ENCODE measurements at places on chromosomes 5 and 9.

- DNase-seq, result peak; percentile 33
Observed at GRCh38 chr5:134223406-134224248, 2.2 kb downstream of the PPP2CA start.

DNA sequence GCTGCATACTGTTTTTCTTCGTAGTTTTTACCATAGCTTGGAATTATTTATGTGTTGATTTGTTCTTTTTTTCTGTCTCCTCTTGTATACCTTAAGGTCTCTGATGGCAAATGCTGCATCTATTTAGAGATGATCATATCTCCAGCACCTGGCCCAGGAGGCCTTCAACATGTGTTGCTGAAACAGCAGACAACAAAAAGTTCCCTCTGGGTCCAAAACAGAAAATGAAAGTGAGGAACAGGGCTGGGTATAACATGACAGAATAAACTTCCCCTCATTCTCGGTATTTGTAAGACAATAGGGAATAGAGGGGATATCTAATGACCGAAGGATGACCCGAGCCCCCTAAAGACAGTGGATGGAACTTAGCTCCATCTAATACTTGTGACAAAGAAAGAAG lies 22.7 kb upstream of the PCSK1 start:
- no peak for DNase-seq

DNA sequence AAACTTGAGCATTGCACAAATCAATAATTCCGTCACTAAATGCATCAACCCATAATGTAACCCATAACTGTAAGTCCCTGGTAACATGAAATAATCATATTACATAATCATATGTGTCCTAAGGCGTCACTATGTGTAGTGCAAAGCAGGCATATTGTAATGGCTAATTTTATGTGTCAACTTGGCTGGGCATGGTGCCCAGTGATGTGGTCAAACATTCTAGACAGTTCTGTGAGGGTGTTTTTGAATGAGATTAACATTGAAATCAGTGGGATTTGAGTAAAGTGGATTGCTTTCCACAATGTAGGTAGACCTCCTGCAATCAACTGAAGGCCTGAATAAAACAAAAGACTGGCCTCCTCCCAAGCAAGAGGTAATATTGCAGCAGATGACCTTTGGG lies 794.4 kb upstream of the ACO1 start:
- DNase-seq, result no peak

- no peak for DNase-seq
Observed at GRCh38 chr9:99172124-99173091, 49.3 kb downstream of the ALG2 start.

DNA sequence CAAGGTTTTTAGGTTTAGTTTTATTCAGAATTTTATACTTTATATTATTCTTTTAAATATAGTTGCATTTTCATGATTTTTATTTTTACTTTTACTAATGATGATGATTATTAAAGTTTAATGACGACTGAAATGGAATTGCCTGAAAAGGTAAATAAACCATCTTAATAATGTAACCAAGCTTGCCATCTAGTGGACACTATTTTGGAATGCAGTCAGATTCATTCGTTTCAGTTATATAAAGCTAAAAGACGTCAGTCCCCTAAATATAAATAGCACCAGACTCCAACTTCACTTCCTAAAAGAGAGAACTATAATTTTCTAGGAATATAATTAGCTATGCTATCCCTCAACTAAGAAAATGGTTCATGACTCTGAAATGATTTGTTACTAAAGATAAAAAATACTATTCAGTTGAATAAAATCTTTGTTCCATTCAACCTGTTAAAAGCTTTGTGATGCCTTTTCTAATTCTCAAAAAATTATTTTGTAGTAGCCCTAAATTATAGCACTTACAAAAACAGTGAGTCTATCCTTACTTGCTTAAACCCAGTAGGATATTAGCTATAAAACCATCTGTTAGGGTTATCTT lies 19.9 kb downstream of the ABITRAM start:
- DNase-seq, result peak; percentile 69

DNA sequence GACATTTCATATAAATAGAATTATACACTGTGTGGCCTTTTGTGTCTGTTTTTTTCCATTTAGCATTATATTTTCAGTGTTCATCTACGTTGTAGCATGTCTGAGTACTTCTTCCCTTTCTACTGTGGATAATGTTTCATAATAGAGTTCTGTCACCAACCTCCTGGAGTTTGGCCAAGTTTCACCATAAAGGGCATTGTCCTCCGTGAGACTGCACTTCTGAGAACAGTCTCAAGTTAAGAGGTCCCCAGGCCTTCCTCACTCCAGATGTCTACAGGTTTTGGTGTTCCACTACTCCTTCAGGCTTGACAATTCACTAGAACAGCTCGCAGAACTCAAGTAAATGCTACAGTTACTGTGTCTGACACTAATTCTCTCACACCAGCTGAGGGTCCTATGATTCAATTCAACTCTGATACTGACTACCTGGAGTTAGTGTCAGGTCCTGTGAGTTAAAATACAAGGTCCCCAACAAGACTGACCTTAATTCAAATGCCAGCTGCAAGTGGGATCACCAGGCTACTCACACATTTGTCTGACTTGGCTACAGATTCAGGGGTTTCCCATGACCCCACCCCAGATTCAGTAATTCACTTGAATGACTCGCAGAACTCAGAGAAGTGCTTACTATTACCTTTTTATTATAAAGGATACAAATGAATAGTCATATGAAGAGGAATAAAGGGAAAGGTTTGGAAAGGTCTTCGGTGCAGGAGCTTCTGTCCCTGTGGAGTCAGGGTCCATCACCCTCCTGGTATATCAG lies 31.1 kb downstream of the SLC35A4 start:
- no peak for DNase-seq

- DNase-seq, result no peak
Observed at GRCh38 chr5:1877103-1878049, 5.3 kb downstream of the IRX4 start.

DNA sequence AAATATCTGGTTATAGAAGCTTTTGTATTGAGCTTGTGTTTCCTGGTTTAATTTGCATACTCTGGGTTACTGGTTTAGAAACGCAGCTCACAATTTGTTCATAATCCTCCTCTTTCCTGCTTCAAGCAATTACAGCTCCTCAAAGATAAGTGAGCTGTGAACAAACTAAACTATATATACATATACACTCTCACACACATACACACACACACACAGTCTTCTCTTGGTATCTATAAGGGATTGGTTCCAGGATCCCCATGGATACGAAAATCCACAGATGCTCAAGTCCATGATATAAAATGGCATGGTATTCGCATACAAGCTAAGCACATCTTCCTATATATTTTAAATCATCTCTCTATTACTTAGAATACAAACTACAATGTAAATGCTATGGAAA lies 510.9 kb upstream of the CDH18 start:
- DNase-seq, result no peak

GRCh38 chr5:96431376-96432187 lies 1.5 kb downstream of the PCSK1 start:
- peak; percentile 32 for DNase-seq

DNA sequence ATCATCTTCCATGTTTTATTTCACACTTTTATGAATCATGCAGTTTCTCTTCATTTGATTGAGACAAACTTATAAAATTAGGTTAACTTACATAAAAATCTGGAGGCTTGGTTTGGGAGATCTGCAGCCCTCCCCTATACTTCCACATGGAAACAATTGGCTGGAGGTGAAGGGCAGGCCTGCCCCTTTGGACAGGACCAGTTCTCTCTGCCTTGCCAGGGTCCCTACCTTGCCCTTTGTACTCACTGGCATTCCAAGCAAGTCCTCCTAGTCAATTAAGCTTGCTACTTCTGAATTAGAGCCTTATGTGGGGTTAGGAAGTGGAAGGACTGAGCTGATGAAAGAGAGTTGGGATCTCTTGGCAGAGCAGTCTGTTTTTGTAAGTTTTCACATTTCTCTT lies 257.3 kb downstream of the GAS1 start:
- no peak for DNase-seq

GRCh38 chr9:127451608-127451857 lies 223 bp downstream of the LRSAM1 start:
- no peak for DNase-seq

- DNase-seq, result no peak
Observed at GRCh38 chr5:40414922-40415321, 264.8 kb upstream of the PTGER4 start.

- DNase-seq, result peak; percentile 40
Observed at GRCh38 chr5:163460562-163461171, at the start of gene HMMR. TSS of gene HMMR (plus strand) at chr5:163460632. CDS start at chr5:163460693, 61 bp downstream.

DNA sequence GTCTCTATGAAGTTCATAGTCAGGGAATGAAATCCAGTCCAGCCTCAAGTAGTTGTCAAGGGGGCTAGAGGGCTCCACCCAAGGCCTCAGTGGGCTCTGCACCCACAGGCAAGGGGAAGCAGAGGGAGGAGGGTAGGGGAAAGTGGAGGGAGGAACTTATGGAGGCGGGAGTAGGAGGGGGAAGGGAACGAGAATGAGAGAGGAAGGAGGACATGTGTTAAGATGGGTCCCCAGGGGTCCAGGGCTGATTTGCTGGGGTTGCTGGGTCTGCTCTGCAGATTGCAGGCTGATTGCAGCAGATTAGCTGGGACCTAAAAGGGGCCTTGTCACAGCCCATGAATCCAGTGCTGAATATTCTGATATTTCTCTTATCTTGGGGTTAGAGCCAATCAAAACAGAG lies 166.9 kb upstream of the IL12B start:
- no peak for DNase-seq

DNA sequence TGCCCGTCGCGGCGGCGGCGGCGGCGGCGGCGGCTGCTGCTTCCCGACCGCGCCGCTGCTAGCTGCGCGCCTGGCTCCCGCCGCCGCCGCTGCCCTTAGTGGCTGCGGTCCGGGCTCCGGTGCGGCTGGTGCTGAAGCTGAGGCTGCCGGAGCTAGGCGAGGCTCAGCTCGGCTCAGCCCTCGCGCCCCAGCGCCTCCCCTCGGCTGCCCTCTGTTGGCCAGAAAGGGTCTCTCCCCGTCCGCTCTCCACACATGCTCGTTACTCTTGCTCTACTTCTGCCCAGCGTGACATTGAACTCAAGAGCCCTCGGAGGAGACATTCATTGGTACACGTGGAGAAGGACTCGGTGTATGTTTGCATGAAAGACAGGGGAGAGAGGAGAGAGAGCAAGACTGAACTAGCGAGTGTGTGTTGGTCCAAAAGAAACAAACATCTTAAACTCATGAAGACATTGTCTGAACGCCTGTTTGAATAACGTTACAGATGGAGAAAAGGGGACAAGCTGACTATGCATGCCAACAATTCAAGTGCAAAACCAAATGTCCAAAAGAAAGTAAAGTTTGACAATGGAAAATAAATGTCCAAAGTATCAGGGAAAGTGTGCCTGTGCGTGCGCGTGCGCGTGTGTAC lies at the start of gene HCN1:
Gene HCN1, minus strand, starts transcription at position 175 of the 631 bp plus-strand sequence.
- peak; percentile 44 for DNase-seq

DNA sequence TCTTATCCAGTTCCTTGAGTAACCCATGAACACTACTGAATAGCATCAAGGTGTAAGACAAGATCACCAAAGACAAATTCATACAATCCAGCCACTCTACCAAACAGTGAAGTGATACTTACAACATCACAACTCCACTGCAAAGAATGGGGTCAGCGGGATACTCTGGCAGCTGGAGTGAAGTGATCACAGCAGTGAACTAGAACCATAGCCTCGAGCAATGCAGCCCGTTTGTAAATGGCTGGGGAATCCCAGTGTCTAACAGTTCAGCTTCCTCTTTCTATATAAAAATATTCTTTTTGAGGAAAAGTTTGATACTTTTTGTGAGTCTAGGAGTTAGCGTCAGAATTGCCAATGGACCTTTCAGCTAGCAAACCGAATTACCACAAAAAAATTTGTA lies 515.2 kb downstream of the ZNF608 start:
- DNase-seq, result no peak

GRCh38 chr5:816176-816575 lies 31.6 kb upstream of the ZDHHC11B start:
- no peak for DNase-seq

GRCh38 chr5:2261004-2261703 lies 378.4 kb upstream of the IRX4 start:
- no peak for DNase-seq

DNA sequence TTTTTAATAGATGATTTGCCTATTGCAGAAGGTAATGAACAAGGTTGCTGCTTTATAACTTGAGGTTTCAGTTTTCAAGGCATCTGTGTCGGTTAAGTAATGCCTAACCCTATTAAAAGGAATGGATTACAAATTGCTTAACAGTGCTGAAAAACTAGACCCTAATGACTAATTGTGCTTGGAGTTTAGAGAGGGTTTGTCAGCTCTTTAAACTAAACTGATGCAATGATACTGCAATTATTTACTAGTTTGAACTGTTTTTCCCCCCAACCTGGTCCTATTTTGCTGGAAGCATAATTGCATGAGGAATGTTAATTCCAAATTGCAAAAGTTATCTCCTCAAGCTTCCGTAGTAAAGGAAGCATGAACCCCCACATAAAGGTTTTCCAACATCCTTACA lies 39.3 kb upstream of the TLX3 start:
- DNase-seq, result peak; percentile 82

- DNase-seq, result no peak
Observed at GRCh38 chr5:124888622-124889485, 142.4 kb upstream of the ZNF608 start.

- DNase-seq, result no peak
Observed at GRCh38 chr5:39201160-39201780, 18.1 kb downstream of the FYB1 start.

DNA sequence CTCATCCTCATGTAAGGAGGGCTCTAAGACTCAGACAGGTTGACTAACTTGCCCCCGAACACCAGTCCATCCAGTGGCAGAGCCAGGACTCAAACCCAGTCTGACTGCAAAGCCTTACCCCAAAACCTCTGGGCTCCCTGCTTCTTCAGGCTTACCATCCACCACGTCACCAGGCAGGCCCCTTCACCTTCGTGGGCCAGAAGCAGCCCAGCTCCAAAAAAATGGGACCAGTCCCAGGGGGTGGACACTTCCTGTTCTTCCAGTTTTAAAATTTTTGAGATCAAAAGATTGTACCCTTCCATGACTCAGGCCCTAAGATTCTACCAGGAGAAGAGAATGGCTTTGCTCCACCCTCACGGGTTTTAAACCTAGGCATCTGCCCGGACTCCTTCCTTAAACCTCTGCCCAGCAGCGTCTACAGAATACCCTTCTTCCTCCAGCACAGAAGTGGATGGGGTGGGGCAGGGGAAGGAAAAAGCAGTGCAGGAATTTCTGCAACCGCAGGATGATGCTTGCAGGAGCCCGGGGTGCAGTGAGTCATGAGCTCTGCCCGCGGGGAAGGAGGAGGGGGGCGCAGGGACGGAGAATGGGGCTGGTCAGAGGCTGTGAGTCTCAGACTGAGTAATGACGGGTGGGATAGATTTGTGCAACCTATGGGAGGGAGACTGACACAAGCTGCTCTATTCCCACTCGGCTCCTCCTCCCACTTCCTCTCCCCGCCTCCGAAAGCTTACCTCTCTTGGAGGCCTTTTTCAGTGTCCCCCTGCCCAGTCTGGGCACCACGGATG lies 50.4 kb upstream of the STXBP1 start:
- DNase-seq, result peak; percentile 100

DNA sequence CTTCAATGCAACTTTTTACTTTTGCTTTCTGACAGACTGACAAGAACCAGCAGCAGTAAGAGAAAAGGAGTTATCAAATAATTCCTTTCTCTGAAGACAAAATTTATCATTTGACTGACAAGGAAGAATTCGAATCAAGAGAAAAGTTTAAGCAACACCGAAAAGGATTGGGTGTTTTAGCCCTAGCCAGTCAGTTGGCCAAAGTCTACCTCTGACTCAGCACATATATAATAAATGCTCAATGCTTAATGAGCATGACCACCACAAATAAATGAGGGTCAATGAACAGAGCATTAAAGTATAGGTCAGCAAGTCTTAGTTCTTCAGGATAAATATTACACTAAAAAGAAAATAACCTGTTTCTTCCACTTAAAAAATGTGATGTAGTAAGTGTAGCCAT lies 1603.5 kb upstream of the C9orf72 start:
- no peak for DNase-seq

Measured in EH (cell line).